T-helper 2 cell treated with Interferon-gamma antibody and Interleukin-4, amounts not matched to agents 100 ng/mL and 5 ng/mL, for 36 hours (primary cell): ENCODE measurements at places on chromosomes 1 and 21. TPM values are rescaled to one million over a fixed set of nuclear protein-coding genes. Genes with fewer than 3 reads are reported as not detected.

Gene SRM
- 146 and 151 TPM in 2 replicates for total RNA-seq

Gene SPRR4
- total RNA-seq, result not detected in 2 replicates

Gene TNNI3K
- total RNA-seq, result not detected in 2 replicates

Gene NPPB
- total RNA-seq, result not detected in 2 replicates

Gene SLC9C2
- total RNA-seq, result not detected in 2 replicates
